ENCODE measurements at places on chromosomes 3 and 15. TPM values are rescaled to one million over a fixed set of nuclear protein-coding genes. Genes with fewer than 3 reads are reported as not detected.
A peak's percentile ranks its signal among the peaks of the same experiment; 100 is the strongest.

GRCh38 chr3:169564883-169565282 lies 98.6 kb downstream of the MECOM start:
- DNase-seq = no peak

- no peak for DNase-seq
Measured at GRCh38 chr3:79253704-79254103, 514.1 kb downstream of the ROBO1 start.

GRCh38 chr3:162367429-162368260 lies 871.0 kb downstream of the OTOL1 start:
- DNase-seq = no peak

GRCh38 chr15:67980773-67981685 lies 73.1 kb upstream of the PIAS1 start:
- DNase-seq = no peak

DNA sequence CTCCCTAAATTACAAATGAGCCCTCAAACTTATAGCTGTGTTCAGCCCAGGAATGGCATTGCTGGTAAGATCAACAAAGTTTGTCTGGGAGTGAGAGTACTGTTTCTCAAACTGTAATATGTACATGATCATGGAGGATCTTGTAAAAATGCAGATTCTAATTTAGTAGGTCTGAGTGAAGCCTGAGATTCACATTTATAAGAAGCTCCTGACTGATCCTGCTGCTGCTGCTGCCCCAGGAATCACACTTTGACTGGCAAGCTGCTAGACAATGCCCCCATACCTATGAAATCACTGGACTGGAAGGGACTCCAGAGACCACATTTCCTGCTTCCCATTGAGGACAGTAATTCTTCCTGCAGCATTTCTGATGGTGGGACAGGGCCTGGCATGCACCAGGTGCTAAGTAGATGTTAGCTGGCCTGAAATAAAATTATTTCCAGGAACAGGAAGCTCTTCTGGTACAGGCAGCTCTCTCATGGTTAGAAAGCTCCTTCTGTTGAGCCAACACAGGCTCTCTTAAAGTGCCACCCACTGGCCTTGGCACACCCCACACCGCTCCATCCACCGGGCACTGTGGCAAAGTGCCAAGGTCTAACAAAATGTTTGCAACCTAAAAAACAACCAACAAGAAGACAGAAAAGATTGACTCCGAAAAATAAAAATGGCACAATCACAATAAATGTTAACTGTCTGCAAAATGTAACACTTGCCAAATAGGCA lies 36.7 kb upstream of the ZNF710 start:
- no peak for DNase-seq

GRCh38 chr3:107987036-107987939 lies 103.5 kb downstream of the CD47 start:
- DNase-seq = no peak

GRCh38 chr3:129602309-129602708 lies 4.2 kb downstream of the PLXND1 start:
- DNase-seq = peak; percentile 44

DNA sequence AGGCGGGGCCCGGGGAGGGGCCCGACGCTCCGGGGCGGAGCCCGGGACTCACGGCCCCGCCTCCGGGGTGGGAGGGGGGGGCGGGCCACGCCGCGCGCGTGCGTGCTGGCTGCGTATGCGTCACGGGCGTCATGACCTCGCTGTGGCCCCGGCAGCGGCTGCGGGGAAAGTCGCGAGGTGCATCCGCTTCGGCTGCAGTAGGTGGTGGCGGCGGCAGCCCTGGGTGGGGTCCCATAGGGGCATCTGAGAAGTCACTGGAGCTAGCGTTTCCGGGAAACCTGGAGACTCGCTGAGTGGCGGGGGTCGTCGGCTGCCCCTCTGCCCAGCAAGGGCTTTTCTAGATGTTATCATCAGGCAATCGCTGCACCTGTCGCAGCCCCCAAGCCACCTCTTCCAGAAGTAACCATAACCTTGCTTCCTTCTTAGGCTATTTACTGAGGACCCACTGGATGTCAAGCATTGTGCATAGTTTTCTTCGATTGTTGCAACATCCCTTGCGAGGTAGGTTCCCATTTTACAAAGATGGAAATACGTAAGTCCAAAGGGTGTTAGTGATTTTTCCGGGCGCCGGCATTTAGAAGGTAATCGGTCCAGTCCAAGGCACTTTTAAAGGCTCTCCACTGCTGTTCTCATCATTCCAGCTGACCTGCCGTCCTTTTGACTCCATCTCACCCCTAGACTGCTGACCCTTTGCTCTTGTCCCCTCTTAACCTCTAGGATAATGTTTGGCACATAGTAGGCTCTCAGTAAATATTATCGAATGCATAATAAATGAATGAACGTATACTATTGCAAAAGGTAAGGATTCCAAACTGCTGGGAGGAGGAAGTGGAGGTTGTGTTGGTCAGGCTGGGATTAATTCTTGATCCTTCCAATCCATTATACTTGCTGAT lies at the start of gene GDPGP1:
Gene GDPGP1 (plus strand): TSS at position 114 of the 893 bp plus-strand sequence. CDS start 6,700 bp downstream, outside the sequence.
- no peak for DNase-seq

DNA sequence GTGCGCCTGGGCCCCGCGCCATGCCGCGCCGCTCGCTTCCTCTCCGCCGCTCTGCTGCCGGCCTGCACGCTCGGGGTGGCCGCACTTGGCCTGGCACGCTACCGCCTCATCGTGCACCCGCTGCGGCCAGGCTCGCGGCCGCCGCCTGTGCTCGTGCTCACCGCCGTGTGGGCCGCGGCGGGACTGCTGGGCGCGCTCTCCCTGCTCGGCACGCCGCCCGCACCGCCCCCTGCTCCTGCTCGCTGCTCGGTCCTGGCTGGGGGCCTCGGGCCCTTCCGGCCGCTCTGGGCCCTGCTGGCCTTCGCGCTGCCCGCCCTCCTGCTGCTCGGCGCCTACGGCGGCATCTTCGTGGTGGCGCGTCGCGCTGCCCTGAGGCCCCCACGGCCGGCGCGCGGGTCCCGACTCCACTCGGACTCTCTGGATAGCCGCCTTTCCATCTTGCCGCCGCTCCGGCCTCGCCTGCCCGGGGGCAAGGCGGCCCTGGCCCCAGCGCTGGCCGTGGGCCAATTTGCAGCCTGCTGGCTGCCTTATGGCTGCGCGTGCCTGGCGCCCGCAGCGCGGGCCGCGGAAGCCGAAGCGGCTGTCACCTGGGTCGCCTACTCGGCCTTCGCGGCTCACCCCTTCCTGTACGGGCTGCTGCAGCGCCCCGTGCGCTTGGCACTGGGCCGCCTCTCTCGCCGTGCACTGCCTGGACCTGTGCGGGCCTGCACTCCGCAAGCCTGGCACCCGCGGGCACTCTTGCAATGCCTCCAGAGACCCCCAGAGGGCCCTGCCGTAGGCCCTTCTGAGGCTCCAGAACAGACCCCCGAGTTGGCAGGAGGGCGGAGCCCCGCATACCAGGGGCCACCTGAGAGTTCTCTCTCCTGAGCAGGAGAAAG lies 951 bp downstream of the GPR62 start:
- peak; percentile 84 for DNase-seq

GRCh38 chr3:4228295-4228694 lies 74.9 kb upstream of the SETMAR start:
- no peak for DNase-seq

DNA sequence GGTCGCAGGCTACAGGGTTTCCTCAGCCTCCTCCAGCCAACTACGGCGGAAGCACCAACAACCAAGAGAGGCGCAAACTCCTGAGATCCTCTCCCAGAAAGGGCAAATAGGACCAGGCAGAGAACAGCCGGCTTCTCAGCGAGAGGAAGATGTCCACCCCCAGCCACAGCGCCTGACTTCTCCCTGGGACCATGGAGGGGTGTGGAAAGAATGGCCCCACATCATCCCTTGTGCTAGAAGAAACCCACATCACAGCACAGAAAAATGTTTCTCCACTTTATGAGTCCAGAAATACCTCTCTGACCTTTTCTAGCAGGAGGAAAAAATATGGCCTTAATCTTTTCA lies 105.7 kb downstream of the XXYLT1 start:
- no peak for DNase-seq

GRCh38 chr3:87336761-87337160 lies 60.4 kb upstream of the POU1F1 start:
- no peak for DNase-seq

- DNase-seq = no peak
Measured at GRCh38 chr3:9339761-9340471, 22.9 kb upstream of the THUMPD3 start.

- no peak for DNase-seq
Measured at GRCh38 chr3:120181632-120182031, 87.4 kb upstream of the GSK3B start.

GRCh38 chr3:126314790-126315658 lies 42.2 kb downstream of the KLF15 start:
- DNase-seq = no peak

- no peak for DNase-seq
Measured at GRCh38 chr15:56804938-56805337, 71.6 kb upstream of the ZNF280D start.

Gene SRGAP3
- total RNA-seq = 35.7 TPM

Gene GHRL
- total RNA-seq = not detected

Gene SLC38A3
- 0.77 TPM for total RNA-seq

Gene GOLGA8S
- total RNA-seq = not detected

Gene CACNA2D2
- total RNA-seq = 9.5 TPM

Gene ZBED2
- 0.06 TPM for total RNA-seq

Gene PLD1
- total RNA-seq = 0.21 TPM

Gene DNAJA4
- total RNA-seq = not detected

Gene NMNAT3
- 0.95 TPM for total RNA-seq
